ENCODE measurements at places on chromosomes 5 and 9.
A peak's percentile ranks its signal among the peaks of the same experiment; 100 is the strongest.

DNA sequence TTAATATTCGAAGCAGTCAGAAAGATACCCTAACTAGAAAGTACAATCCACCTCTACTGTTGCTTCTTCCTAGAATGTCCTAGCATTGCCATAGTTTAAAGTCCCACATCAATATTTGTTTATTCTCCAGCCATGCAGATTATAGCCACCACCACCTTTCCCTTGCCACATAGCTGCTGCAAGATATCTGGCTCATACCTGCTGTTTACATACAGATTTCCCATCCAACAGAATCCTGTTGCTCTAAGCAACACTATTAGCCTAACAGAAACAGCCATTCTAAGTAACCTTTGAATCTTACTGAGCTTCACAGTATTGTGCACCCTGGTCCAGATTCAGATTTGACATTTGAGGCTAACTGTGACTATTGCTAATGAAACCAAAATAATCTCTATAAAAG is 45.6 kb downstream of the GNAQ start:
- DNase-seq, result no peak

DNA sequence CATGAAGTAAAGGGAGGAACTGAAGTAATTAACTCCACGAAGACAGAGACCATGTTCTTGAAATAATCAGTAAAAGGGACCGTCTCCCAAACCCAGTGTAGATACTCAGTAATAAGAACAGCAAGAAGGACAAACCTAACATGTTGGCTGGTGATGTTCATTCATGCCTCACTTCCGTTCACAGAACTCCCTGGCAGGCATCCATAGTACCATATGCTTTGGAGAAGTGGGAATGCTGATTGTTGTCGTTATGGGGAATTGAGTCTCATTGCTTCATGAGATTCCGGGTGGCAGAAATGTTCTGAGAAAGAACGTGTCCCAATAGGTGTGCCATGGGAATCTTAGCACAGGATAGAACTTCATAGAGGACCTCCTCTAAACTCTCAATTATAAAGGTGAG is 452.3 kb downstream of the ZSWIM6 start:
- no peak for DNase-seq

DNA sequence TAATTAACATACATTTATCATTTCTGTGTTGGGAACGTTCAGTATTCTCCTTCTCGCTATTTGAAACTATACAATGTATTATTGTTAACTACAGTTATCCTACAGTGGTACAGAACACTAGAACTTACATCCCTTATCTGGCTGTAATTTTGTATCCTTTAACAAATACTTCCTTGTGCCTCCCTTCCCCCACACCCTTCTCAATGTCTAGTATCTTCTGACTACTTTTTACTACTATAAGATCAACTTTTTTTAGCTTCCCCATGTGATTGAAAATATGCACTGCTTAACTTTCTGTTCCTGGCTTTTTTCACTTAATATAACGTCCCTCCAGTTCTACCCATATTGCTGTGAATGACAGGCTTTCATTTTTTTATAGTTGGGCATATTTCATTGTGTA is 253.5 kb downstream of the RAB3C start:
- no peak for DNase-seq

GRCh38 chr5:43073597-43074546 is 33.8 kb upstream of the ANXA2R start:
- DNase-seq, result peak; percentile 55

DNA sequence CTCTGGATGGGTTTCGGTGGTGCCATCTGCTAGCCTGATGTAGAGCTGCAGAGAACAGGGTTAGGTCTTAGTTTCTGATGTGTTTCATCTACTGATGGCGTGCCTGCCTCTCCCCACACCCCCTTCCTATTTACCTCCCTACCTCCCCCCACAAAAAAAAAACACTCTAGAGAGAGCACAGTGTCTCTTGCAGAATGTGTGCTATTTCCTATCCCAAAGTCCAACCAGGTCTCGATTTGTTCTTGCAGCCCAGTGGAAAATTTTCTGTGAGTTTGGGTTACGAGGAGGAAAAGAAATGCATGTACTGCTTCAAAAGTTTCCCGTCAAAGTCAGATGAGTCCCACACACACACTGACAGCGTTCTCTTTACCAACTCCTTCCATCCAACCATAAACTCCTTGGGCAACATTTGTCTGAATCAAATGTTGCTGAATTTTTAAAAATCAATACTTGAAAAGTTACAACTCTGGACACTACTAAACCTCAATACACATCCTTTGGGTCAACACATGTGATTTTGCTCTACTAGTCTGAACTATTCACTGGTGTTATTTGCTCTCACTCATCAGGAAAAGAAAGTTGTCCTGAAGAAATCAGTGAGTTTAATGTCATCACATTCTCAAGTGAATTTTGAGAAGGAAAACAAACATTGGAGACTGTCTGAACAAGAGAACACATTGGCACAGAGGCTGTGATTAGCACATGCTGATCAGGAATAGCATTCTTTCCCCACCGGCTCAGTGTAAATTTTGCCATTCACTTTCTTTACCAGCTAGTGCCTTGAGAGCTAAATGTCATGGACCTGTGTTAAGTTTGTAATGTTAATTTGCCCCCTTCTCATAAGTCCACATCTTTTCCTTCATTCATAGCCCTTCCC is 84.1 kb downstream of the MAMDC2 start:
- DNase-seq, result no peak

DNA sequence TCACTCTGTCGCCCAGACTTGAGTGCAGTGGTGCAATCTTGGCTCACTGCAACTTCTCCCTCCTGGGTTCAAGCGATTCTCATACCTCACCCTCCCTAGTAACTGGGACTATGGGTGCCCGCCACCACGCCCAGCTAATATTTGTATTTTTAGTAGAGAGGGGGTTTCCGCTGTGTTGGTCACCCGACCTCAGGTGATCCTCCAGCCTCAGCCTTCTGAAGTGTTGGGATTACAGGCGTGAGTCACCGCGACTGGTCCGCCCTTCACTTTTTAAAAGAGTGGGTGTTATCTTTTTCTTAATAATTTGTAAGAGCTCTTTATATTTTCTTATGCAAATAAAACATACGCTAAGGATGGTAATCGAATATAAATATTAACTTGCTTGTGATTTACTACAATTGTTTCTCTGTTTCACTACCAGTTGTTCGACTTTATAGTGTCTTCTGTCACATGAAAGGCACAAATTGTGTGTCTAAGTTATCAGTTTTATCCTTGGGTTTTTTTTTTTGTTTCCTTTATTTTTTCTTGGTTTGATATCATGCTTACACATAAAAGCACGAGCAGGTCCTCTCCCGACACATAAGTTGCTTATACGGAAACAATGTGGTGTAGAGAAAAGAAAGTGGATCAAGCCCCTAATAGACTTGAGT is 1.9 kb upstream of the GPBP1 start:
- no peak for DNase-seq

Data from NCI-H187 treated with DMSO at 0.1 percent for 48 hours (cell line).